Omental fat pad (tissue), 4 donors: ENCODE measurements at places on chromosomes 2 and 18. TPM values are rescaled to one million over a fixed set of nuclear protein-coding genes. Genes with fewer than 3 reads are reported as not detected.

Gene CRYGD
- not detected for total RNA-seq

Gene IGFBP5
- 491 TPM for total RNA-seq

Gene QPCT
- 1.9 TPM for total RNA-seq

Gene MOGAT1
- total RNA-seq = not detected

Gene CHRND
- total RNA-seq = not detected

Gene FSHR
- not detected for total RNA-seq

Gene UNC50
- 32.9 TPM for total RNA-seq

Gene APOB
- total RNA-seq = 6.6 TPM

Gene PARD3B
- 38.3 TPM for total RNA-seq

Gene EMILIN1
- 27.5 TPM for total RNA-seq

Gene ZNF516
- total RNA-seq = 27.7 TPM

Gene INHBB
- total RNA-seq = 59.8 TPM

Gene KCNF1
- not detected for total RNA-seq

- no peak for DNase-seq
Measured at GRCh38 chr18:44729631-44730101, 49.0 kb downstream of the SETBP1 start.

GRCh38 chr2:10327896-10328669, 25.4 kb downstream of the HPCAL1 start:
- no peak for DNase-seq

DNA sequence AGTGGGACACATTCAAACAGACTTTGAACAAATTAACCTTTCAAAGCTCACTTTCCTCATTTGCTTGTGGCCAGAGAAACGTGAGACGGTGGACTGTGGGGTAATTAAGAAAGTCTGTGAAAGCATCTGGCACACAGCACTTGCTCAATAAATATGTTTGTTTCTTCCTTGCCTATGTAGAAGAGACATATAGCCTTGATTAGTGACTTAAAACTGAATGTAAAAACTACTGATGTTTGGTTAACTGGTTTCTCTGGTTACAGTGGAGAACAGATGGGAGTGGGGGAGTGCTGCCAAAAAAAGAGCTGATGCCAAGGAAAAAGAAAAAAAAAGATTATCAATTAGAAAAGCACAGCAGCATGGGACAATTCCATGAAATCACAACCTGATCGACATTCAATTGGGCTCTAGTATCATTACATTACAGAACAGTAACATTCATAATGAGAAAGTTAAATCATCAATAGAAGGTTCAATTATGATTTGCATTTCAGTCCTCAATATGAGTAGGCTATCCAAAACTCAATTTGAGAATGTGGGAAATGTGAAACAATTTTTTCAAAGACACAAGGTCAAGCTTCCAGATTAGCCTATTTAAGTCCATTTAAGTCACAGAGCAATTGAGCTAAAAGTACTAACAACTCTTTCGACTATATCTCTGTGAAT, 14.7 kb downstream of the CUL3 start:
- DNase-seq = no peak

DNA sequence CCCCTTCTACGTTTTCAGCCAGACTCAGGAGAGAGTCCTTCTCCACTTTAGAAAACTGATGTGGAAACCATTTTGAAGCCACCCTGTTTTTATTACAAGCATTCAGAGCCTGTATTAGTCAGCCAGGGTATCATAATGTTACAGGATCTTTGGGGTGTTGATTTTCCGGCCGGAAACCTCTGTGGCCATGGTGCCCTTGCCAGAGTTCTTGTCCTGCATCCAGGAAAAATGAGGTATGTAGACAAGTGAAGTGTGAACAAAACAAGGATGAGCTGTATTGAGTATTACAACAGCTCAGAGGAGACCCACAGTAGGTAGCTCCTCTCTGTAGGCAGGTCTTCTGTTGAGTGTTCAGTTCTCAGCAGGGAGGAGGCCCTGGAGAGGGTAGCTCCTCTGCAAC, 241.0 kb upstream of the COPS8 start:
- no peak for DNase-seq

- no peak for DNase-seq
Measured at GRCh38 chr2:41716497-41716896, 331.3 kb upstream of the PKDCC start.

DNA sequence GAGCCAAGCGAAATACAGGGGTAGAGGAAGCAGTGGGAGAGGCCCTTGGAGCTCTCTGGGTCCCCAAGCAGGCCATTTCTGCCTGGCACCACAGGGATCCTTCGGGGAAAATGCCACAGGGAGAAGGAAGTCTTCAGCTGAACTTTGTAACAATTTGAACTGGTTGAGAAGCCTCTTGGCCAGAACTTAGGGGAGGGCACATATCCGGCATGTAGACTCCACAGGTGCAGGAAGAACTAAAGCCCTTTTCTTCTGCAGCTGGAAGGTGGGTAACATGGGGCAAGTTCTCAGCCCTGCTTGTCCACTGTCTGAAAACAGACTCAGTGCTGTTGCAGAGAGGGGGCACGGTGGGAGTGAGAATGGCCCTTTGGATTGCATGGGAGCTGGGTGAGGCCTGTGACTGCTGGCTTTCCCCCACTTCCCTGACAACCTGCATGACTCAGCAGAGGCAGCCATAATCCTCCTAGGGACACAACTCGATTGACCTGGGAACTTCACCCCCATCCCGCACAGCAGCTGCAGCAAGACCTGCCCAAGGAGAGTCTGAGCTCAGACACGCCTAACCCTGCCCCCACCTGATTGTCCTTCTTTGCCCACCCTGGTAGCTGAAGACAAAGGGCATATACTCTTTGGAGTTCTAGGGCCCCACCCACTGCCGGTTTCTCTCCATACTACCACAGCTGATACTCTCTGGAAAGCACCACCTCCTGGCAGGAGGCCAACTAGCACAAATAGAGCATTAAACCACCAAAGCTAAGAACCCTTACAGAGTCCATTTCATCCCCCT, 101.6 kb upstream of the FAM136A start:
- DNase-seq = no peak

DNA sequence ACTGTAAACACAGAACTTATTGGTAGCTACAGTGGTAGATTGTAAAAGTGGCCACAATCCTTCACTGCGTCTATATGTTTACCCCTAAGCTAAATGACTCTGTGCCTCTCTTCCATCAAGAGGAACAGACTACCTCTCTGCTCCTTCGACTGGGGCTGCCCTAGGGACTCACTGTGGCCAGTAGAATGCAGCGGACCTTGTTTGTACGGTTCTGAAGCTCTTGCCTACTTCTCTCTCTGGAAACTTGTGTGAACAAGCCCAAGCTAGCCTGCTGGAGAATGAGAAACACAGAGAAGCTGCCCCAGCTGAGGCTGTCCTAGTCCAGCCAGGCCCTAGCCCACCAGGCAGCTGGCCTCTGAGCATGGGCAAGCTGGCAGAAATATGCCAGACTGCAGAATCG, 140.8 kb upstream of the SLC1A4 start:
- DNase-seq = no peak

GRCh38 chr2:108960006-108960405, 29.0 kb downstream of the EDAR start:
- no peak for DNase-seq

GRCh38 chr18:253121-253520, 14.7 kb downstream of the THOC1 start:
- no peak for DNase-seq

DNA sequence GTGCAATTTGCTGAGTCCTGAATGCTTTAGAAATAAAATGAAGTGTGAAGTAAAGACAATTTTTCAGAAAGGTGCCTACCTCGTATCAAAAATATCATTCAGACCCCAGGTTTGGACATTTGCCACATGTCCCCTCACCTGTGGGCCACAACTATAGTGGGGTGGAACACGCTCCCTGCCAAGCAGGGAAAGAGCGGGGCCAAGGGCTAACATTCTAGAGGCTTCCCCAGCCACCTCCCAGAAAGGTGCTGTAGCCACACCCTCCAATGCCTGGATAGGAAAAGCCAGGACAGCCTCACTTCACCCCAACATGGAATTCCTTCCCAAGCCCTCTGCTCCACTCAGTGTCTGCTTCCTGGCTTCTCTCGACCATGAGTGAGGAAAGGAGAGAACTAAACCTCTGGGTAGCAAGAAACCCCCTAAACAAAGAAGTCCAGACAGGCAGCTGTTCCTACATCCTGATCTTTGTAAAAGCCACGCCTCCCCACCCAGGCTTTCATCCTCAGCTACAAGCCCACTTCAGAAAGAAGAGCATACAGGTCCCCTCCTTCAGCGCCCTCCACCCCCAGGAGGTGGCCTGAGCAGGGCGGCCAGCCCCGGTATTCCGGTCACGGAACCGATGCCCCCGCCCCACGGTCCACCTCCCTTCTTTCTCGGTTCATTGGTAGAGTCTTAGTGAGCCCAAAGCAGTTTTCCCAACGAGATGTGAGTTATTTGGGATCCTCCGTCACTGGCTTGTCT, 2.1 kb downstream of the COL6A3 start:
- DNase-seq = no peak

- DNase-seq = no peak
Measured at GRCh38 chr2:44087714-44088092, 81.0 kb upstream of the PPM1B start.

DNA sequence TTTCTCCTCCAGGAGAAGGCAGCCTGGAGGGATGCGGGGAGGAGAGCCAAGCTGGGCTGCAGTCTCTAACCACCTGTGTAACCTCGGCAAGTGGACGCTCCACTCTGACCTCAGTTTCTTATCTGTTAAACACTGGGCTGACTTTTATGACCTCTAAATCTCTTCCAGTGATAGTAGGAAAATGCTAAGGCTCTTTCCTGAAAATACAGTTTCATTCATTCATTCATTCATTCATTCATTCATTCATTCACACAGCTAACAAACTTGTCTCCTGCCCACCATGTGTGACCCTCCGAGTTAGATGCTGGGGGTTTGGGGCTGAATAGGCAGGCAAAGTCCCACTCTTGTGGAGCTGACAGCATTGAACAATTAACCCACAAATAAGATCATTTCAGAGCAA, 9.3 kb downstream of the PROM2 start:
- DNase-seq = no peak

GRCh38 chr2:172137109-172137508, 34.4 kb upstream of the DLX2 start:
- DNase-seq = no peak

DNA sequence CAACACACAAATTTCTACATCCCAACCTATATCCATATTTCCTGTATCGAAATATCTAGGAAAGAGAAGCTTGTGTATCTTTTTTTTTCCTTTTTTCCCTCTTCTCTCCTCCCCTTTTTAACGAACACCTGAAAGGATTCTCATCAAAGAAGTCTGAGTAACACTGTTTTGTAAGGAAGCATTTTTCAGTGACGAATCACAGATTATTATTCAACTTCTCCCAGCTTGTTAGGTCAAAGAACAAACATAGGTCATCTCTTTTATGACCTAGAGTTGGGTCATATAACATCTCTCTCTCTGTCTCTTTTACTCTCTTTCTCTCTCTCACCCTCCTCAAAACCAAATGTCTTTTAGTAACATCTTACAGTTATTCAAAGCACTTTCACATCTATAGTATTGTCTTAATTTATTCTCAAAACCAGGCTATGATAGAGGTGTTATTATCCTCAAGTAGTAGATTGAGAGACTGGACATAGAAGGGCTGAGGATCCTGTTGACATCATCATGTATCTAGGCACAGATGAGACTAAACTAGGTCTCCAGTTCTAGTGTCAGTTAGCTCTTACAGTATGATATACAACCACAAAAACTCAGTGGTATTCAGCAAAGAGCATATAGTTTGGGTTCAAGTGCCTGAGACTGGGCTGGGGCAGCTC, 80.1 kb upstream of the SPOPL start:
- DNase-seq = no peak

DNA sequence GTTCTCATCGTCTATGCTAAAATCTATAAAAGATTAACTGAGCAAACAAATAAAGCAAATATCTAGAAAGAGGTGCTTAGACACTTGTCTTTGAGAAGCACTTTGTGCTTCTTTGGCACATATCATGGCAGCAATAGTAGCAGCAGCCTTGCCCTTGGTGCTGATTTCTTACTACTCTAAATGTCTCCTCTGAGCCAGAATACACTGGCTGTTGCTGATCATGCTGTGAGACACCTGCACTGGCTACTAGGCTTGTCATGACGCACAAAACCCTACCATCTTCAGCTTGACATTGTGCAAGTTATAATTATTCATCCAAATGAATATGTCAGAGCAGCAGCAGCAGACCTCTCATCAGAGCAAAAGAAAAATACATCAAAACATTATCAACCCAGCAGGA, 46.7 kb downstream of the FANCL start:
- DNase-seq = no peak

DNA sequence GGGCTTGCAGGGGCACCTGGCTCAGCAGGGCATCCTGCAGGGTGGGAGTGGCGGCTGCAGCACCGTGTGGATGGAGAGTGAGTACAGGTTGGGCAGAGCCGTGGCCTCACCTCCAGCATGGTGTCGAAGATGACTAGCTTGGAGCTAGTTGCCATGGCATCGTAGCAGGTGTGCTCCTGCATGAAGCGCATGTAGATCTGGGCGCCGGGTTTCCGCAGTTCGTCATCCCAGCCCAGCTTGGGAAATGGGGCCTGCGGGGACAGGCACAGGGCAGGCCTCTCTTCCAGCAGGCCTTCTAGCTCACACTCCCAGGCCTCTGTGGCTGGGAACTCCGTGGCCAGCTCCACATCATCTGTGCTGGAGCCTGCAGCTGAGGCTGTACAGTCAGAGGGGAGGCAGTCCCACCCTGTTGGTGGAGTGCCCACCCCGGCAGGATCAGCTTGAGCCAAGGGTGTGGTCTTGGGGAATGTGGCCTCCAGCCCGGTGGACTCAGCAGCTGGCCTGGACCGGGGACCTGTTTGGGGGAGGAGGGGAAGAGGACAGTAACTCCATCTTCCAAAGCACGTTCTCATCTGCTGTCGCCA, 1.6 kb downstream of the PRKAG3 start:
- no peak for DNase-seq

GRCh38 chr18:64234321-64234720, 85.4 kb upstream of the LINC00305 start:
- DNase-seq = no peak

DNA sequence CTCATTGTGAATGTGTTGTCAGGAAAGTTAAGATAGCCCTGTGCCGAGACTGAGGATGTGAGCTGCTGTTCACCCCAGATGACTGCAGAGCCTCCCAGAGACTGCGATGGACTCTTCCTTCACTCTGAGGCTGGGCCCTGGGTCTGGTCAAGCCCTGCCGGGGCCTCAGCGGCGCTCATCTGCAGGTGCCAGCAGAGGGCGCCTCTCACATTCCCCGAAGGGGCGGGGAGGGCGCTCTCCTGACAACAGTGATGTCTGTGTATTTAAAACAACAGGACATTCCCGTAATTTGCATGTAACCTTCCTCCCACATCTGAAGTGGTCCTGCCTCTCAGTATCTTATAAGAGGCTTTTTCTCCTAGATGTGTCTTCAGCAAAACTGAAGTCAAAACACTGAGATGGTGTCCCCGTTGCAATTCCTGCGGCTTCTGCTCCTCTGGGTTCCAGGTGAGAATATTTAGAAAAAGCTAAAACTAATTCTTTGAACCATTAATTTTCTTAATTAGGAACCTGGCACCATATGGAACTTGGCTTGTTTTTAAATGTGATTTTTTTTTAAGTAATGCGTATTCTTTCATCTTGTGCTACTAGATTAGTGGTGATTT, 1377.9 kb downstream of the RPIA start:
- no peak for DNase-seq
